Activated naive CD8-positive, alpha-beta T cell treated with anti-CD3 and anti-CD28 coated beads for 36 hours (primary cell): ENCODE measurements at places on chromosomes 16 and 17. TPM values are rescaled to one million over a fixed set of nuclear protein-coding genes. Genes with fewer than 3 reads are reported as not detected.

- peak; percentile 16 for DNase-seq
Observed at GRCh38 chr16:1723450-1724147, 17.6 kb downstream of the MAPK8IP3 start.

TPSG1 gene
- total RNA-seq: not detected

DNA sequence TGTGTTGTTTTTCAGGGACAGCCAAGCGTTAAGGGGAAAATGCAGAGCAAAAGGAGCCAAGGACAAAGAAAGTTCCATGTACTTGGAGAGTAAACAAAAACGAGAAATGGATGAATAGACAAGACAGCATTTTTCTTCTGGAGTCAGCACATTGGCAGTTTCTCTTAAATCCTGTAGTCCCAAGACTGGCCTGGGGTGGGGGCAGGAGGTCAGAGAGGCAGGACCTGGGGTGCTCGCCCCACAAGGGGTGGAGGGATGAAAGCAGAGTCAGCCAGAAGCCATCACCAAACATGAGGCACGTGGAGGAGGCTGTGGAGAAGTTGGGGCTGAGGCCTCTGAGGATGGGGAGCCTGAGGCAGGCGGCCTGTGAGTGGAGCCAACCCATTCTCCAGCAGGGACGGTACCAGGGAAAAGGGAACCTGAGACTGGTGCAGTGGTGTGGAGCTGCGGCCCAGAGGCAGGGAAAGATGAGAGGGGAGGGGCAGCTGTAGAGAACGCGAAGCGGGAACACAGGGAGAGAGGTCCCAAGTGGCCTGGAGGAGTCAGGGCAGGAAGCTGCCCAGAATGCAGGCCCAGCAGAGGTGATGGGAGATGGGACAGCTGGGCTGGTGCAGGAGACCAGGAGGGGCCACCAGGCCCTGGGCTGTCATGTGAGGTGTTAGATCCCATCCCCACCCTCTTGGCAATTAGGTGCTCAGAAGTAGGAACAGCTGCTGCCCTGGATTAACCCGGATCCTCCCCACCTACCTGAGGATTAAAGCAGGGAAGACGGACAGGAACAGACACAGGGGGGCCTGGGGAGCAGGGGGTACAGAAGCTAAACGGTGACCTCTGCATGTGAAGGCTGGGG, 3.3 kb downstream of the TLCD3B start:
- DNase-seq: no peak

- no peak for DNase-seq
Observed at GRCh38 chr16:5642011-5642410, 544.4 kb upstream of the EEF2KMT start.

GRCh38 chr17:28957277-28957991, 6.1 kb upstream of the PHF12 start:
- no peak for DNase-seq

DNA sequence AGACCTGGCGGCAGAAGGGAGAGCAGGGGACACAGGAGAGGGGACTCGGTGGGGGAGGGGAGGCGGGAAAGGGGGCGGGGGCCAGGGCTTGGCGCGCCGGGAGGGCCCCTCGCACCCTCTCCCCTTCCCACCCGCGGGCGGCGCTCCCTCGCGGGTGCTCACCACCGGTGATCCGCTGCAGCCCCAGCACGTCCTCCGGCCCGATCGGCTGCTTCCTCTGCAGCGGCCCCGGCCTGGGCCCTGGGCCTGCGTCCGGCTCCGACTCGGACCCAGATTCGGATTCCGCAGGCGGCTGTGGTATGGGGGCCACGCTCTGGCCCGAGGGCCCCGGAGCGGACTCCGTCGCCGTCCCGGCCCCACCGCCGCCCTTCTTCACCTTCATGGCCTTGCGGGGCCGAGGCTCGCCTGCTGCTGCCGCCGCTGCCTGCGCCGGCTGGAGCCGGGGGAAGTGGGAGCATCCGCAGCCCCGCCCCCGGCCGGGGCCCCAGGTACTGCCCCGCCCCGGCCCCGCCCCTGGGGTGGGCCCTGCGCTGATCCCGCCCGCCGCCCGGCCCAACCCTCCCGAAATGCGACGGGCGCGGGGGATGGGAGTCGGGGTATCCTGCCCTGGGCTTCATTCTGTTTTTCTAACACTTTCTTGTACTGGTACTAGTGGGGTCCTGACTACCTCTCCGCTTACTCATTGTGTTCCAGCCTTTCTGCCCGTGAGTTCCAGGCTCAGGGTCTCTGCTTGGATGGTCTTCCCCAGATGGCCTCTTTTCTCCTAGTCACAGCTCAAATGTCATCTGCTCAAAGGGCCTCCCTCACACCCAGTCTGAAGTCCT, at the start of gene UNC119:
TSS of gene UNC119 (minus strand) at position 449 of the 824 bp plus-strand sequence. CDS start at position 382, 67 bp downstream.
- DNase-seq: peak; percentile 86

SPN gene
- 122 TPM for total RNA-seq

SOCS1 gene
- total RNA-seq: 32.9 TPM

GRCh38 chr17:79841369-79842135, 2.3 kb upstream of the CBX4 start:
- peak; percentile 19 for DNase-seq

- DNase-seq: no peak
Observed at GRCh38 chr16:86862595-86863280, 284.4 kb downstream of the FOXL1 start.

- DNase-seq: no peak
Observed at GRCh38 chr16:86086471-86086870, 187.5 kb downstream of the IRF8 start.

DNA sequence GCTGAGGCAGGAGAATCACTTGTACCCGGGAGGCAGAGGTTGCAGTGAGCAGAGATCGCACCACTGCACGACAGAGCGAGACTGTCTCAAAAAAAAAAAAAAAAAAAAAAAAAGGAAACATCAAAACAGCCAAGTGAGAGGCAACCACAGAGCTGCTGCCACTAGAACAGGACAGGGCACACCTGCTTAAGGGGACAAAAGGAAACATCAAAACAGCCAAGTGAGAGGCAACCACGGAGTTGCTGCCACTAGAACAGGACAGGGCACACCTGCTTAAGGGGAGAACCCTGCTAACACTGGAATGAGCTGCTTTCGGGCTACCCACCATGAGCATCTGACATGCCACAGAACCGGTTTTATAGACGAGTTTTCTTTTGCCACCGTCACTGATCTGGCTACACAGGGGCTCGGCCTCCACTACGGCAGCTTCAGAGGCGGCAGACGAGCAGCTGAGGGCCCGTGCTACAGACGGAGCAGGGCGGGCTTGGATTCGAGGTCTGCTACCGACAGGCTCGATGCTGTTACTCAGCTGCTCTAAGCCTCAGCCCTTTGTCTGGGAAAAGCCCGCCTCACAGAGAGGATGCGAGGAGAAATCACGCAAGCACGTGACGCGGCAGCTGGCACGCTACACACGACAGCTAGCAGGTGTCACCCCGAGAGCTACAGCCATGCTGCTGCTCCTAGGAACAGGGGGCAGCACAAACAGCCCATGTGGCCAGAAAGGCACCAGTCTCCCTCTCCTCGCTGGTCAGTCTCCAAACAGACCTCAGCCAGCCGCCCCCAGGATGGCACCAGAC, 2.0 kb downstream of the P4HB start:
- DNase-seq: no peak

DNA sequence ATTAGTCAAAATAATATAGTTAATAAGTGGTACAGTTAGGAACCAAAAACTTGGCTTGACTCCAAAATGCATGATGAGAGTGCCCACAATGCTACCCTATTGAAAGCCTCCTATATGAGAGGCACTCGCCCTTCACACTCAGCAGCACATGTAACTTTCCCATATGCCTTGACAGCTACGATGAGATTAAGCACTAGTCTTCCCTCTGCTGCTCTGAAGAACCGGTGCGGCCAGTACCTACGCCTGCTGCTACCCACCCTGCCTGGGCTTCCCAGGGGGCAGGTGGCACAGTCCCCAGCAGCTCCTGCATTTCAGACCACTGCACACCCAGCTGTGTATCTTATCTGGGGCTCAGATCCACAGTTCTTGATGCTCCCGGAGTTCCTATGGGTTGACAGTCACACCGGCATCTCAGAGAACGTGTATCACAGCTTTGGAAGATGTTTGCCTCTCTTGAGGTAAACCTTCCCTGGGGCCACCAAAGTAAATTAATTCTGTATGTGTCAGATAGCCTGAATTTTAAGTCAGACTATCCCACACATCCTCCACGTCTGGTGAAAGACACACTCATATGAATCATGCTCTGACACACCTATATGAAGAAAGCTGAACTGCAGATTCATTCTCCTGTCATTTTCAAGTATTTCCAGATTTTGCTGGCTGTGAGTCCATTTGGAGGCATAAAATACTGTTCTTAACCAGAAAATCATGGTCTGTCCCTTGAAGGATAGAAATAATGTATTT, 77.8 kb downstream of the MYH10 start:
- DNase-seq: no peak

ST6GALNAC1 gene
- total RNA-seq: not detected

DNA sequence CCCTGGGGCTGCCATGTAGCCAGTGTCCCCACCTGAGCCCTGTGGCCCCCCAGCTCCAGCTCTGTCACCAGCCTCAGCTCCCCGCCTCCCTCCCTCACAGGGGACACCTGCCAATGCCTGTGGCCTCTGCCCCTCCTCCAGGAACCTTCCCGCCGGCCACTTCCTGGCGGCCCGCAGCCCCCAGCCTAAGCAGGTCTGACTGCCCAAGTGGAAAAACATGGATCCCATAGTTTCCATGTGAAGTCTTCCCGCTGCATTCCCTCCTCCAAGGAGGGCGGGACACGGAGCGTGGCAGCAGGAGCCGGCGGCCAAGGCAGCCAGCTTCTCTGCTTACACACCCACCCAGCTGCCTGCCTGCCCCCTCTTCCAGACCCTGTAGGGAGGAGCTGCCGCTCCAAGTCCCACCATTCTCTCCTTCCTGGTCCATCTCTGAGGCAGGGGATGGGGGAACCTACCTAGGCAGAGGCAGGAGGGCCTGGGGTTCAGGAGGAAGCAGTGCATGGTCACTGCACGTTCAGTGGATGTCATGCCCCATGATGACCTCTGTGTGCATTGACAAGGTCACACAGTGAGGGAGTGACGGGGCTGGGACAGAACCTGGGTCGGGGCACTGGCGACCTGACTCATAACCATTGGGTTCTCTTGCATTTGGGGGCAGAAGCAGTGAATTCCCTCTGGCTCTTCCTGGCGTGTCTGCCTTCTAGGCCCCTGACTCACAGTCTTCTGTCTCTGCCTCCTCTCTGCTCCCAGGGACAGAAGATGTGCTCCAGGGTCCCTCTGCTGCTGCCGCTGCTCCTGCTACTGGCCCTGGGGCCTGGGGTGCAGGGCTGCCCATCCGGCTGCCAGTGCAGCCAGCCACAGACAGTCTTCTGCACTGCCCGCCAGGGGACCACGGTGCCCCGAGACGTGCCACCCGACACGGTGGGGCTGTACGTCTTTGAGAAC, 8.7 kb downstream of the VASN start:
- no peak for DNase-seq

MLLT6 gene
- 125 TPM for total RNA-seq

DNA sequence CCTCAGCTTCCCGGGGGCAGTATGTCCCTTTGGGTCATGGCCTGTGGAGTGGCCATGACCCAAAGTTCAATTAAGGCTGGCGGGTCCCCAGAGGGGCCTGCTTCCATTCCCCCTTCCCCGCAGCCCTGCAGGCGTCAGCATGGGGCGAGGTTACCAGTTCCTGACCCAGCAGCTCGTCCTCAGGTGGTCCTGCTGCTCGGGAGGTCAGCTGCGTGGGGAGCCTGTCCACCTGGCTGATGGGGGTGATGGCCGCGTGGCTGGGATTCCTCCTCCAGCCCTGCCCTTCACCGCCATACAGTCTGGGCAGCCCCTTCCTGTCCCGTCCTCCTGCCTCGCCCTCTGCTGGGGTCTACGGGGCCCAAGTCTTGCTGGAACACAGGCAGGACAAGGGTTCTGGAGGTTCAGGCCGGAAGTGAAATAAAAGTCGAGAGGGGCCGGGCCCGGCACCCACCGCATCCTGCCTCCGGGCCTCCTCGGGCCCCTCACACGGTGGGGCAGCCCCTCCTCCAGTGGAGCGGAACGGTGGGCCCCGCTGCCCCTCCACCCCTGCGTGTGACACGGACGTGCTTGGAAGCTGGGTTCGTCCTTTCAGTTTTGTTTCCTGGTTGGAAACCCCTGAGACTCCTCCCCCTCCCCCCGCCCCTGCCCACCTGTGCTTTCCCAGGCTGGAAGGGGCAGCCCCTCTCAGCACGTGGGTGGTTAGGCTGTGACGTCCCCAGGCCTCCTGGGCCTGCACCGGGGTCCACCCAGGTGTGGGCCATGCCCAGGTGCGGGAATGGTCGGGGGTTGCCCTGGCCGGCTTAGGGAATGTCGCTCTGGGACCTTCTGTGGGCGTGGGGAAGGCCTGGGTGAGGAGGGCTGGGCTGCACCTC, 6.8 kb downstream of the UBALD2 start:
- peak; percentile 97 for DNase-seq

GRCh38 chr16:70563636-70564035, 40.0 kb downstream of the SF3B3 start:
- DNase-seq: no peak

DNA sequence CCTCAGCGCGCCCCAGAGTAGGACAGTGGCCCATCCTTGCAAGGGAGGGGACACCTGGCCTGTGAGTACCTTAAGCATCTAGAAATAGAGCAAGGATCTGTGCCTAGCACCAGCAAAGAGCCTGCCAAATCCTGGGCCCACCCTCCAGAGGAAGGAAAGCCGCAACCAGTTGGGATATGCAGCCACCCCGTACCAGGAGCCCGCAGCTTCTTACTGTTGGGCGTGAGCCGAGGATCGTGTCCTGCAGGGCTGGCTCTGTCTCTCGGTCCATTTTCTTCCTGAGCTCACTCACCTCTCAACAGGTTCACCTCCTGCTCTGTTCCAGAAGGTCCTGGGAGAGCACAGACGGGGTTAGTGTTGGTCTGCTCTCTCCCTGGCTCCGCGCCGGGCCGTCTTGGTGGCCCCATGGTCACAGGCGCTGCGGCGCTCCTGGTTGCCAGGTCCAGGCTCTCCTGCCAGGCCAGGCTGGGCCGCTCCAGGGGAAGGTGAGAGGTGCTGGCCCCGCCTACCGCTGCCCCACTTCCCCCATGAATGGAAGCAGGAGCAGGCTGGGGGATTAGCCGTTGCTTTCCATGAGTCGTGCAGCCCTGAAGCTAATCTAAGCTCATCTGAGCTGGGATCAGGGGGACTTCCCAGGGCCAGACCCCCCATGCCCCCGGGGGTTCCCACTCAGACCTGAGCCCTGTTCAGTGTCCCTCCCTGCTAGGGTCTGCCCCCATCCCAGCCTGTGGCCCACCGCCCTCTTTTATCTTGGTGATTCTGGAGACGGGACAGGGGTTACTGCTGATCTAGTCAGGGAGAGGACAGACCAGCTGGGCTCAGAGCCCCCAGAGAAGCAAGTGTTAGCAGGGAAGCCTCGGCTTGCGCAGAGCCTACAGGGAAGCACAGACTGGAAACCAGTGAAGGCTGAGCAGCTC, 12.7 kb downstream of the ENDOV start:
- DNase-seq: no peak
